Activated naive CD4-positive, alpha-beta T cell (primary cell): ENCODE measurements at places on chromosomes 5 and 9.

DNA sequence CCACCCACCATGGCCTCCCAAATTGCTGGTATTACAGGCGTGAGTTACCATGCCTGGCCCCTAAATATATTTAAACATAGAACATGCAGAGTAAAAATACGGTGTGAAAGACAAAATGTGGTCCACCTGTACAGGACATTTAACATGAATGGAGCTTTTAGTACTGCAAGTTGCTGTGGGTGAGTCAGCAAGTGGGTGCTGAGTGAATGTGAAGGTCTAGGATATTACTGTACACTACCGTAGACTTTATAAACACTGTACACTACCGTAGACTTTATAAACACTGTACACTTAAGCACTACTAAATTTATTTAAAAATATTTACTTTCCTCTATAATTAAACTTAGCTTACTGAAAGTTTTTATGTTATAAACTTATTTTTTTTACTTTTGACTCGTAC lies 317.8 kb downstream of the PRDM9 start:
- DNase-seq, result no peak

- no peak for DNase-seq
These were observed 128.9 kb downstream of the STARD4 start for GRCh38 chr5:111383288-111383970.

- DNase-seq, result no peak
These were observed 62.1 kb downstream of the SNCAIP start for GRCh38 chr5:122374110-122374509.

DNA sequence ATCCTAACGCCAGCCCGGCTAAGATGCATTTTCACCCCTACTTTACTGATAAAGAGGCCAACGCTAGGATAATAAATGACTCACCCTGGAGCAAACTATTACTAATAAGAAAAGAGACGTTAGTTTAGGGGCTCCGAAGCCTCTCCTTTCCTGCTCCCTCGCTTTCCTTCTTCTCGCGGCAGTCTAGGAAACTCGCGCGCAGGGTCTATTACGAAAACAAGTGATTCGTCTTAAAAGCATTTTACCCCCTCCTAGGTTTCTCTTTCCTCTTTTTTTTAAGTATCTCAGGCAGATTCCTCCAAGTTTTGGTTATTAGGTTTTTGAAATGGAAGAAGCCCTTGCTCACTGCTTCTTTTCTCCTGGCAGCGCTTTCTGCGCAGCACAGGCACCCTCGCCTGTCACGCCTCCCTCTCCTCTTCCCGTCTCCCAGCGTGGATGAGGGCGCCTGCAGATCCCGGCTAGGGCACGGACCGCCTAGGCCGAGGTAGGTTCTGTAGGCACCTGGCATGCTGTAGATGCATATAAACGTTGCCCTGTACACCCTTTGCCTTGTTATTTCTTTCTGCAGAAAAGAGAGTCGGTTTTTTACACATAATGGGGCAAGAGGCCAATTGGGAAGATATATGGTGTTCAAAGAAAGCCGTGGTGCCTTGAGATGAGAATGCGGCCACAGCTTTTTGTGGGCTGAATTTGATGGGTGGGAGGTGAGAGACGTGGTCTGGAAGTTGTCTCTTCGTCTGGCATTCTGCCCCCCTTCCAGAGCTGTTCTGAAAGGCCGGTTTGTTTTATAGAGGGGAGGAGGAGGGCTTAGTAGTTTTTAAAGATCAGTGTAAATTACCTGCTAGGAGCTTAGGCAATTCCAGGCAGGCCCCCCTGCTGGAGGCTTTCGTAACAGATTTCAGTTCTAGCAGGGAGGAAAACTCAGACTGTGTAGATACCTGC lies 983 bp downstream of the GCNT1 start:
- no peak for DNase-seq

- no peak for DNase-seq
These were observed 14.1 kb downstream of the ADRB2 start for GRCh38 chr5:148840531-148840930.

- no peak for DNase-seq
These were observed 483.0 kb downstream of the EBF1 start for GRCh38 chr5:158616707-158617106.

DNA sequence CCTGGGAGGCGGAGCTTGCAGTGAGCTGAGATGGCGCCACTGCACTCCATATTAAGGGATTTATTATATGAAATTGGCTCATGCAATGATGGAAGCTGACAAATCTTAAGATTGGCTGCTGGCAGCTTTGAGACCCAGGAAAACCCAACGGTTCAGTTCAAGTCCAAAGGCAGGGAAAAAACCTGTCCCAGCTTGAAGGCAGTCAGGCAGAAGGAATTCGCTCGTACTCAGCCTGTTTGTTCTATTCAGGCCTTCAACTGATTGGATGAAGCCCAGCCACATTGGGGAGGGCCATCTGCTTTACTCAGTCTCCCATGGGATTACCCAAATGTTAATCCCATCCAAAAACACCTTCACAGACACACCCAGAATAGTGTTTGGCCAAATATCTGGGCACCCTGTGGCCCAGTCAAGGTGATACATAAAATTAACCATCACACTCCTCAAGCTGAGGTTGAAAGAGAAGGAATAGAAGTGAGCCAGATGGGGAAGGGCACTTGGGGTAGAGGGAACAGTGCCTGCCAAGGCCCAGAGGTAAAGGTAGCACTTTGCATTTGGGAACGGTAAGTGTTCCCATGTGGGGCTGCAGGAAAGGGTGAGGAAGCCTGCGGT lies 8.5 kb upstream of the ORM1 start:
- no peak for DNase-seq

DNA sequence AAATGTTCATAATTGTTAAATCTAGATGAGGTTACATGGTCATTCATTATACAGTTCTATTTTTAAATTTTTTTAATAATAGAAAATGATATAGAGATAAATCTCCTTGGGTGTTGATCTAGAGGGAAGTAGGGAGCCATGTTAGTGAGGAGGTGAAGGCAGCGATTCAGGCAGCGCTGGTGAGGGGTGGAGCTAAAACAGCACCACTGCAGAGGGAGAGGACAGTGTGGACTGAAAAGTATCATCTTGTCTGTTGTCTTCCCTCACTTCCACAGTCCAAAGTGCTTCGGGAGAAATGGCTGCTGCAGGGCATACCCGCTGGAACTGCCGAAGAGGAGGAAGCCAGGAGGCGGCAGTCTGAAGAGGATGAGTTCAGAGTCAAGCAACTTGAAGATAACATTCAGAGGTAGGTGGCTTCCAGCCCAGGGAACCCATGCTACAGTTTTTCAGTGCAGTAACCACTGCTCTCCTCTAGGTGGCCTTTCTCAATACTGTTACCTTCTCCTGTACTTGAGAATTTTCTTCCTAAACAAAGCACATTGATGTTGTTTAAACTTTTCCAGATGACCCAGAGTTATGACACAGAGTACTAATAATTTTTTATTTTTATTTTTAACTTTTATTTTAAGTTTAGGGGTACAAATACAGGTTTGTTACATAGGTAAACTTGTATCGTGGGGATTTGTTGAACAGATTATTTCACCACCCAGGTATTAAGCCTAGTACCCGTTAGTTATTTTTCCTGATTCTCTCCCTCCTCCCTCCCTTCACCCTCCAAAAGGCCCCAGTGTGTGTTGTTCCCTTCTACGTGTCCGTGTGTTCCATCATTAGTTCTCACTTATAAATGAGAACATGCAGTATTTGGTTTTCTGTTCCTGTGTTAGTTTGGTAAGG lies 100.5 kb downstream of the PALM2AKAP2 start:
- DNase-seq, result no peak

DNA sequence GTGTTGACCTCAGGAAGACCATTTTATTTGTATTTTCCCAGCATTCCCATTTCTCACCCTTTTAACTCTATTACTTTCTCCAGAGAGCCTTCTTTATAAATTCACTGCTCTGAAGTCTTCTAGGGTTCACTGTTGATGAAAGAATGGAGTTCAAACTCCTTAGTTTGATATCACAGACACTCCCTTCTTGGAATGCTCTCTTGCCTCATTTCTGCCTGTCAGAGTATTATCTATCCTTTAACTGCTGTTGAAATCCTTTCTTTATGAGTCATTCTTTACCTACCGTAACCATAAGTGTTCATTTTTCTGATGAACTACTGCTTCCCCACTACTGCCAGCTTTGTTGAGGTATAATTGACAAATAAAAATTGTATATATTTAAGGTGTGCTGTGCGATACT lies 4.3 kb downstream of the RIC1 start:
- DNase-seq, result no peak

DNA sequence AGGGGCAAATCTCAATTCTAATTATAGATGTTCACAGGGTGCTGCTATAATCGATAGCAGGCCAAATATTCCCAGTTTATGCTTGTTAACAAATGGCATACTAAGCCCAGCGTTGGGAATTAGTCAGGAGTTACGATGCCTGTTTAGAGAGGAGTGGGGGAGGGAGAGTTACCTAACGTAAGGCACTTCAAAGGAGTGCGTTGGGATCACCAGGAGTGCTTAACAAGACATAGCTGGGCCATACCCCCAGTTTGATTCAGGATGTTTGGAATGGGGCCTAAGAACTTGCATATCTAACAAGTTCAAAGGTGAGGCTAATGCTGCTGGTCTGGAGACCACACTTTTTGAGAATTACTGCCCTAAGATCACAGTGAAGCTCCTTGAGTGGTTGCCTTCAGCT lies 14.5 kb upstream of the SRP19 start:
- no peak for DNase-seq
